ENCODE measurements at places on chromosomes 12 and 14.

DNA sequence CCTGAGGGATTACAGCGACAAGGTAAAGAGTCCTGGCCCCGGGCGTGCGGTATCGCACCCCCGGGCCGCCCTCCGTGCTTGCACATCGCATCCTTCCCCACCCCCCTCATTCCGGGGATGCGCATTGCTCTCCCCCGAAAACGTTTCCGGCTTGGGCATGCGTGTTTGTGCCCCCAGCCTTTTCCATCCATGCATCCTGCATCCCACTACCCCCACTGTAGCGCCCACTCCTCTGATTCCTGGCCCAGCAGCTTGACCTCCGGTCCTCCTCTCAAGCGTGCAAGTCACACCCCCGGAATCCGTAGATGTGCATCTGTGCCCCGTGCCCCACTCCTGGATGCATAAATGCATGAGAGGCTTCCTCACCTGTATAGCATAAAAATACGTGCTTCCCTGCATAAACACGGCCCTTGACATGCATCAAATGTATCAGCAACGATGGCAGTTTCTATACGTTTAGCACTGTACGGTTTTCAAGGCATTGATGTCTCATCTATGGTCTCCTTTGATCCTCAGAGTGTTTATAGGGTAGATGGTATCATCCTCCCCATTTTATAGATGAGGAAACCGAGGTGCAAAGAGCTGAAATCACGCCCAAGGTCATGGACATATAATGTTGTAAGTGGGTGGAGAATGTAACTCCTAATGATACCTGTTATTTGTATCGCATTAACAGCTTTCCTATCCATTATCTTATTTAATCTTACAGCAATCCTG, 484 bp downstream of the RIC8B start:
- peak; percentile 44 for DNase-seq

DNA sequence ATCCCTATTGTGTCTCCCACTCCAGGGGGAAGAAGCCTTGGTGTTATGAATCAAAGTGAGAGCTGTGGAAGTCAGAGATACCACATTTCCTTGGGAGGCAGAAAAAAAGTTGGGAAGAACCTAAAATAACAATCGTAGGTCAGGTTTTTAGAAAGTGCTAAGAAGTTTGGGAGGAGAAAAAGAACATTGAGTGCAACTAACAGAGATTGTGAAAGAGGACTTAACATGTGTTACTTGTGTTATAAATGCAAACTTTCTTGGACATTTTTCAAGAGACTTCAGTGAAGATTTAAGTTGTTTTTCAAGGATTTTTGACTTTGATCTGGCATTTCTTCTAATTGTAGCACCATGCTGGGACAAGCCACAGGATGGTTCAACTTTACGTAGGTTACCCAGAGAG, 7.8 kb upstream of the ERP27 start:
- DNase-seq: no peak

DNA sequence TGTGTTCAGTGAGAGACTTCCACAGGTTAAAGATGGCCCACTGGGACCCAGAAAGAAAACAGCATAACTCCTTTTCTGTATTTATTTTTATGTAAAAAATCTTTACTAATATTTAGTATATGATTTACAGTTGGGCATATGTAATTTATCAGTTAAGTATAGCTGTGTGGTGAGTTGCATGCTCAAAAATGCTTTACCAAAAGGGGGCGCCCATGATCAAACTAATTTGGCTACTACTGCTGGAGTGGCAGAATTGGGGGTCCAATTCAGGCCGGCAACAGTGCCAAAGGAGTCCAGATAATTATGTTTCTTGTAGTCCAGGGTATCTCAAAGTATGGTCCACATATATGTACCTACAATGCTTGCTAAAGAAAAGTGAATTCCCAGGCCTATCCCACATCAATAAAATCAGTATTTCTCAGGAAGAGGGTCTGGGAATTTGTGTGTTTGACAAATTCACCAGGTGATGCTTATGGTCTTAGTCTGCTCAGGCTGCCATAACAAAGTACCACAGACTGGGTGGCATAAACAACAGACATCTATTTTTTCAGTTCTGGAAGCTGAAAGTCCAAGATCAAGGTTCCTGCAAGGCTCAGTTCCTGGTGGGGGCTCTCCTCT, 152.0 kb downstream of the KTN1 start:
- peak; percentile 41 for DNase-seq

DNA sequence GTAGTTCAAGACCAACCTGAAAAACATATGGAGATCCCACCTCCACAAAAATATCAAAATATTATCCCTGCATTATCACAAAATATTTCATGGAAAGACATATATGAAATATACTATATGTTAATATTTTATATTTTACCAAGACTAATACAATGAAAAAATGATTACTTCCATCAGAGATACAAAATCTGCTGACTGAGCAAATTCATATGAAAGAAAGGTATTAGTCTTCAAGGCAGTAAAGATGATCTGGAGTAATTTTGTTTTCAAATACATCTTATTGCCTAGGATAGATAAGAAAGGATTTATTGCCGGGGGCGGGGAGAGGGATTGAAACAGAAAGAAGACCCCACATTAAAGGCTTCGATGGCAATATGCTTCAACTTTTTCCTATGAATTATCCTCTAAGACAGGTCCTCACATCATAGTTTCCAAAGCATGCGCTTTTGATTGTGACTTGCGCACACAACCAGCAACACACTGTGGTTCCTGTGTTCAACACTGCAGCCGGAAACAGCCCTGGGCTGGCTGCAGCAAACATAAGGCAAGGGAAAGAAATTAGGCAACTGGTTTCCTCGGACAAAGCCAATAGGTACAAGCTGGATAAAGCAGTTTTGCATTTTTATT, 83.2 kb downstream of the SPPL3 start:
- no peak for DNase-seq

GRCh38 chr14:42149609-42150261, 543.1 kb downstream of the LRFN5 start:
- no peak for DNase-seq

DNA sequence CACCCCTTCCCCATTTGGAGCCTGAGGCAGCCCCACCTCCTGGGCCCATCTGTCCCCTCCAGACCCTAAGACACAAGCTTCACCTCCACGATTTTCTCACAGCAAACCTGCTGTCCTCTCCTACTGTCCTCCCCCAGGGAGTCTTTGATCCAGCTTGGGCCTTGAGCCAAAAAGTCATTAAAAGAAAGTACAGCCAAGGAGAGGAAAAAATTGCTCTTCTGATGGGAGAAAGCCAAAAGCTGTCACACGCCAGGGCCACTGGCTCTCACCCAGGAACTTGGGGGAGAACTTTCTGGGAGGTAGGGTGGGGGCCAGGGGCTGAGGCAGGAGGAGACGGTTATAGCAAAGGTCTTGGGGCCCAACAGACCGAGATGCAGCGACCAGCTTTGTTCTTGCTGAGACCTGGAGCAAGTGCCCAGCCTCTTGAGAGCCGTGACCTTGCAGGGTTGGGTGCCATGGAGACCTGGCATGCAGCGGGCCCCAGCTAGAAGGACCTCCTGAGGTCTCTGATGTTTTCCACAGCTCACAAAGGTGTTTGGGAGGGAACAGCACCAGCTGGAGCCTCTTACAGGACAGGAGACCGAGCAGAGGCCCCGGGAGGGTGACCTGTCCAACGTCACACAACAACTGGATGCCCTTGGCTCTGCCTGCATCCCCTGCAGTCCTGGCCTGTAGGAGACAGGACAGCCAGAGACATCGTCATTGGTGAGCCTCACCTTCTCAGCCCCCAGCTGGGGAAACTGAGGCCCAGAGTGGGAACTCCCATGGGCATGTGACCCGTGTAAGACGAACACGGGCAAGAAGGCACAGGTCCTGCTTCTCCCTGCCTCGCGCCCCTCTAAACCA, 124.5 kb downstream of the CALM1 start:
- DNase-seq: no peak

GRCh38 chr12:50111395-50111692, 692 bp upstream of the COX14 start:
- DNase-seq: no peak

DNA sequence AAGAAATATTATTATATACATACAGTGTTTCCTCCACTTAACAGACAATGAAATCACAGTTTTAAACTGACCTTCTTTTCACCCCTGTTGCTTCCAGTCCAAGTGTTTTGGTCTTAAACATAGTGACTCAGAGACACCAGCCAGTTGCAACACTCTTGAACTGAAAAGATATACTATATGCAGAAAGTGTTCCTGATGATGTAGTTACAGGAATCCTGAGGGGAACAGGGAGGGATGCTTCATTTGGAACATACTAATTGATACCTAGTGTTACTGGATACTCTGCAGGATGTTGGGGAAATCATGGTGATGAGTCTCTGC, 420.8 kb downstream of the CCDC91 start:
- no peak for DNase-seq

DNA sequence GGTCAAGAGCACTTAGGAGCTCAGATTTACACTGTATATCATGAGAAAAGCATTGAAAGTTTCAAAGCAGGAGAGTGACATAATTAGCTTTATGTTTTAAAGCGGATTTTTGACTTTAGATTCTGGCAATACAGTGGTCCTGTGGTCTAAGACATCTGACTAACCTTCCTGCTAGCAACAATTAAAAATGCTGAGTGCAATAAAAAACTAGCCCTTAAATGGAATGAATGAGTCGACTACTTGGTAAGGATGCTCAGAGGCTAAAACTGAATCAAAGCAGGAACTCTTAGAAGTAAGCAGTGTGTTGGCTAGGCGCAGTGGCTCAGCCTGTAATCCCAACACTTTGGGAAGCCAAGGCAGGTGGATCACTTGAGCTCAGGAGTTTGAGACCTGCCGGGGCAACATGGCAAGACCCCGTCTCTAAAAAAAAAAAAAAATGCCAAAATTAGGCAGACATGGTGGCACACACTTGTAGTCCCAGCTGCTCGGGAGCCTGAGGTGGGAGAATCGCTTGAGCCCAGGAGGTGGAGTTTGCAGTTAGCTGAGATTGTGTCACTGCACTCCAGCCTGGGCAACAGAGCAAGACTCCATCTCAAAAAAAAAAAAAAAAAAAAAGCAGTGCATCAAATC, 18.9 kb downstream of the BICD1 start:
- DNase-seq: no peak

DNA sequence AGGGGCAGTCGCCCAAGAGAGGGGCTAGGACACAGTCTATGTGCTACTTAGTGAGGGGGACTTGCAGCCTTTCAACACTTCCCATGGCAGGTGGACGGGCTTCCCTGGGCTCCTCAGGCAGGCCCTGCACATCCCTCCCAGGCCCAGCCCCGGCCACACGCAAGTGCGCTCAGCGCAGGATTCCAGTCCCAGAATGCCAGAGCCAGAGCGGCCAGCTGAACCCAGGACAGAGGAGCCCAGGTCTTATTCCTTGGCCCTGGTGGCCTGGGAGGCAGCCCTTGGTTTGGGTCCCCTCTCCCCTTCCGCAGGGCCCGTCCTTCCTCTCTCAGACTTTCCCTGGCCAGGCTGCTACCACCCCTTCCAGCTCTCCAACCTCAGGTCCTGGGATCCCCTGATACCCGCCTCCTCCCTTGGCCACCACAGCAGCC, 12.0 kb downstream of the DLK1 start:
- DNase-seq: no peak

DNA sequence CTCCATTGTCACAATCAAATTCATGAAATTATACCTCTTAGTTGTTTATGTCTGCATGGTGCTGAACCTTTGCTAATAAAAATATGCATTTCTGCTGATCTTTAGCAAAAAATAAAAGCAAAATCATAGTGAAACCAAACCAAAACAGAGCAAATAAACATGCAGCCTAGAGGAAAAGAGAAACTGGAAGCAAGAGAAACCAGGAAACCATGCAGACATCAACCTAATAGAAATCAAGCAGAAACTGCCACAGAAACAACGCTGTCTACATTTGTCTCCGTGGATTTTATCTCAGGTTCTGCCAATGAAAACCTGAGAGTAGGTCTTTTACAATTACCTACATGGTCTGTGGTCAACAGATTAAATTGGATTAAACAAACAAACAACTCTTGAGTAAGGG, 173.7 kb downstream of the SYT10 start:
- no peak for DNase-seq

GRCh38 chr14:95513291-95513690, 3.2 kb downstream of the SYNE3 start:
- peak; percentile 15 for DNase-seq

- no peak for DNase-seq
Measured at GRCh38 chr12:132284071-132284826, 45.1 kb downstream of the GALNT9 start.

DNA sequence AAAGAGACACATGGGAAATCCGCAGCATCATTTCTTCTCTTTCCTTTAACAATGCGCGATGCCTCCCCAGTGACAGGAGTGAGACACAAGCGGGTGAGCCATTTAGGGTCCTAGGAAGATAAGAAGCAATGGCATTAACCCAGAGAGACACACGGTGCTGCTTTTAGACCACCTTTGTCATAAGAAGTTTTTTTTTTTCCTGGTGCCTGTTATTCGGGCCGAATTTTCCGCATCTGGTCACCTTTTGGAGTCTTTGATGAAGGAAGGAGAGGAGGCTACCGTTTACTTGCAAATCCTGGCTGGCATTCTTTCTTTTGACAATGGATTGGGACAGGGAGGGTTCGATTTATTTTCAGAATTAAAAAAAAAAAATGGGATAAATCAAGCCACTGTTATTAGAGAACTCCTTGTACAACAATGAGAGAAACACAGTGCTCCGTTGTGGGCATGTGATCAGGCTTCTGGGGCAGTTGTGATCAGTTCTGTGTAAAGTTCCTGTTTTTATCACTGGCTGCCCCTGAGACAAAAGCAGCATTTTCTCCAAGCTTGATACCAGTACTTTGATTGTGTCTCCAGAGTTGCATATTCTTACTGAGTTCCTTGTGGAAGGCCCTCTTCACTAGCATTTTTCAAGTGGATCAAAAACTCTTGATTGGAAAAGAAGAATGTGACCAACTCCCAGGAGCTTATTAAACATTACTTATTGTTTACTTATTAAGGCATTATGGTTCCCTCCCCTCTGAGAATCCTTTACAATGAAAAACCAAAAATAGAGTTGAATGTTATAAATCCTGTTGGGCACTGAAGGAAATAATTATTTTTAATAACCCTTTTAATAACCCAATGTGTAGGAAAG, 1.1 kb downstream of the DIP2B start:
- DNase-seq: no peak

- DNase-seq: no peak
Measured at GRCh38 chr12:65205886-65206285, 36.5 kb downstream of the LEMD3 start.

GRCh38 chr14:31122098-31122611, 85.4 kb downstream of the HECTD1 start:
- no peak for DNase-seq
